Activated CD8-positive, alpha-beta memory T cell treated with anti-CD3 and anti-CD28 coated beads, Interleukin-2, amount 10 ng/mL, durations not matched to agents 7 days and 5 days (primary cell): ENCODE measurements at places on chromosomes 13 and 19. TPM values are rescaled to one million over a fixed set of nuclear protein-coding genes. Genes with fewer than 3 reads are reported as not detected.

GGN gene
- total RNA-seq: not detected

RNF17 gene
- total RNA-seq: not detected

GRCh38 chr13:33462109-33462508 lies 176.6 kb upstream of the STARD13 start:
- no peak for DNase-seq

DNA sequence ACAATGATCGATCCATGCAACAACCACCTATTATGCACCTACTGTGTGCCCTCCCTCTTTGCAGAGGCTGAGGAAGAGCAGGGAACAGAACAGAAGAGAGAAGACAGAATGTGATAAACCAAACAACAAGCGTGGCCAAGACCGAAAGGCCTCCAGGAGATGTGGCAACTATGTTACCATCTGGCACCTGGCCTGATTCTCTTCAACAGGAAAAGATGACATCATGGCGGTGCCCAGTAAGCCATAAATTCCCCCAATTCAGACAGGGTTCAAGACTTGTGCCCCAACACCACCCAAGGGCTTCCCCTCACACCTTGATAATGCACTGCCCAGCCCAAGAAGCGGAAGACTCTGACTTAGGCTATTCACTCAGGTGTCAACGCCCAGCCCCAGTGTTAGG lies 44.3 kb downstream of the SLC7A1 start:
- DNase-seq: no peak

DNA sequence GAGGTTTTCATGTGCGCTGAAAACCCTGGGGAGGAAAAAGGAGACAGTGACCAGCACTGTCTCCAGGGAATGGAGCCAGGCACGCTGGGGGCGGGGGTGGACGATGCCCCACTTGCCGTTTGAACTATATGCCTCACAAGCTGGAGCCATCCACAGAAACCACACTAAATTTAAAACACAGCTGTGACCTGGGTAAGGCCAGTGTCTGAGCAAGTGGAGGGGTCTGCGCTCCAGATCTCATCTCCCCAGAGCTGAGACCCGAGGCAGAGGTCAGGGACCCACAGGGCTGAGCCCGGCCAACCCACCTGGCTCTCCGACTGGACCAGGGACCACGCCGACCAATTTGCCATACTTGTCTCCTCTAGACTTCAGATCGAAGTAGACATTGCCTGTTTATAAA lies 23.2 kb downstream of the CARS2 start:
- DNase-seq: no peak
